Bronchial epithelial cell (primary cell): ENCODE measurements at places on chromosomes 3 and 15. TPM values are rescaled to one million over a fixed set of nuclear protein-coding genes. Genes with fewer than 3 reads are reported as not detected.

GRCh38 chr3:165254812-165255211 is 58.6 kb upstream of the SLITRK3 start:
- peak; percentile 66 for DNase-seq

- peak; percentile 70 for DNase-seq
Measured at GRCh38 chr3:46987743-46988401, 8.4 kb downstream of the NBEAL2 start.

GRCh38 chr3:7385635-7386034 is 524.7 kb downstream of the GRM7 start:
- peak; percentile 7 for DNase-seq

GRCh38 chr3:171358181-171358880 is 101.9 kb downstream of the TNIK start:
- DNase-seq, result peak; percentile 57

BNC1 gene
- total RNA-seq, result 37.6 and 74.2 TPM in 2 replicates

ARGFX gene
- not detected in 2 replicates for total RNA-seq

SLC22A13 gene
- total RNA-seq, result 0.77 and 0.79 TPM in 2 replicates

DNA sequence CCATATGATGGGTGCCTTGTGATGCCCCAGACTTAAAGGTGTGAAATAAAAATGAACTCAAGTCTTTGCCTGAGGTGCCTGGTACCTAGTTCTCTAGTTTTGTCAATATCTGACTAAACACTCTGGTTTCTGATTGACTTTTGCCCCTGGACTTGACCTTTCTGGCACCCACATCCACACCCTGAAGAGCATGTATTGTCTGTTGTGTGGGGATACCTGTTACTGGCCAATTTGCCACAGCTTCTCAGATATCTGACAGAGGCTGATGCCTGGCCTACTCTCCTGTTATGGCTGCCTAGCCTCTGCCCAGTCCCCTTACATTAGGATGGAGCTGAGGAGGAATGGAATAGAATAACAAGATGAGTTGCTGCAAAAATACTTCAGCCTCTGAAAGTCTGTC is 3.6 kb downstream of the ZBTB38 start:
- no peak for DNase-seq
